Placental pericyte (primary cell): ENCODE measurements at places on chromosomes 2 and 18. TPM values are rescaled to one million over a fixed set of nuclear protein-coding genes. Genes with fewer than 3 reads are reported as not detected.

Gene SERPINB10
- total RNA-seq = 0.57 and 1.1 TPM in 2 replicates

Gene TANK
- total RNA-seq = 88.2 and 92.8 TPM in 2 replicates

Gene PLEKHB2
- total RNA-seq = 122 and 142 TPM in 2 replicates

Gene IL36A
- not detected in 2 replicates for total RNA-seq

Gene NPC1
- 34.5 and 71.6 TPM in 2 replicates for total RNA-seq

Gene DGUOK
- total RNA-seq = 44.0 and 58.0 TPM in 2 replicates

Gene LRP2
- total RNA-seq = not detected in 2 replicates
